ENCODE measurements at places on chromosomes 3 and 15.

DNA sequence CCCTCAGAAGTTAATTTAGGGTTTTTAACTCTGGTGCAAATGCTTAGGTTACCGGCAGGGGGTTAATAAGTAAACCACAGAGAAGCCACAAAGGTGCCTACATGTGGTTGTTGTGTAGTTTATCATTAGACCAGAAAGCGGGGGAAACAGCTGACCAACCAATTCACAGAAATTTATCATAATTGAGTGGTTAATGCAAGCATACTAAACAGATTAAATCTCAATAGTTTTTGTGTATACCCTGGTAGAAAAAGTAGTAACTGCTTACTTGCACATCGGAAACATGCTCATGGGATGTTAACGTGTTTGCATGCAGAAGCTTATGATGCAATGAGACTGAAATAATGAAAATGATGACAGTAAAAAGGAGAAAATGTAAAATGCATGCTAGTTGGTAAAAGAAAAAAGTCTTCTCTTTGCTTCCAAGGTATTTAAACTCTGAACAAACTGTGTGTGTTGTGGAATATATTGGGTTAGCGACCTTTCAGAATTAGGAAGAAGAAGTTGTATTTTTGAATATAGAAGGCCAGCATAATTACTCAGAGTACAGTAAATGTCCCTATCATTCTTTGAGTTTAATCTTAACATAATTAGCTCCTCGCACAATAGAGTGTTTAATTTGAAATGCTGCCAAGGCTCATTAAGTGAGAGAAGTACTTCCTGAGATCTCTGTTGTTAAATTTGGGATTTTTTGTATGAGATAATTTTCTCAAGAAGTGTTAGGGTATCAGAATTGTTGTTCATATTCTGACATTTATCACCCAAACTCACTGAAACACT lies 316.2 kb downstream of the PTPRG start:
- DNase-seq: no peak

- DNase-seq: no peak
Observed at GRCh38 chr3:39232859-39233258, 40.5 kb upstream of the XIRP1 start.

DNA sequence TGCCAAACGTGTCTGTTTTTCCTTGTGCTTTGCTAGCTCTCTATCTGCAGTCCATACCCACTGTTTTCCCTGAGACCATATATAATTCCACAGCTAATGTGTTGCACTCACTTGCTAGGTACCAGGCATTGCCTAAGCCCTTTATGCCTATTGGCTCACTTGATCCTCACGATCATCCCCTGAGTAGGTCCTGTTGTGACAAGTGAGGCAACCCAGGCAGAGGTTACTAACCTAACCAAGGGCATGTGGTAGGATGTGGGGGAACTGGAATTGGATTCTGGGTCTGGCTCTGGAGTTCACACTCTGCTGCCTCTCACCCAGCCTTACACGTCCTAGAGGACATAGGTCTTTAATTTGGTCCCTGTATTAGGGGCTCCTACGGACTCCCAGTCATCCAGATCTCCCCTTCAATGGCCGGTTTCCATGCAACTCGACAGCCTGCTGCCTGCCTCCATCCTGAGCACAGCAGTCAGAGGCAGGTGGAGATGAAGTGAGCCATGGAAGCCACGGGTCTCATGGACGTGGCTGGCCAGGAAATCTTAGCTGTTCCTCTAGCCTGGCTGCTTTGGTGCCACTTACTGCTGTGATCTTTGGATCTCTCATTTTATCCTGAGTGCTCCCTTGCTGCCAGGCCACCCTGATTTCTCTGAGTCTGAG lies 38.9 kb upstream of the MYZAP start:
- DNase-seq: no peak

- DNase-seq: no peak
Observed at GRCh38 chr3:40615110-40615915, 90.6 kb downstream of the ZNF621 start.

- DNase-seq: no peak
Observed at GRCh38 chr15:49904296-49904695, 214.7 kb downstream of the ATP8B4 start.

DNA sequence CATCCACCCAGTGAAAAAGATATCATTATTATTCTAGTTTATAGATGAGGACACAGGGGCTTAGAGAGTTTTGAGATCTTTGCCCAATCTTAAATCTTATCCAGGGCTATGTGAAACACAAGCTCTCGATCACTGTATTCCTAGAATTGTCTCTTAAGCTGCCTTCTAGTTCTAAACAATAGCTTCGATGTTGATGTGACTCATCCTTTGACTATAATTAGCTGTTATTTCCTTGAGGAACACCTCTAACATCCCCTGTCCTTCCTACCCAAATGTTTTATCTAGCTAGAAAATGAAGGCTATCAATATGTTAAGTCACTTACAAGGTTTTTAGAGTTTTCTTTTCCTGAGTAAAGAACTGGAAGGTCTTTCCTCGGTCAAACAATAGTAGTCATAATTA lies 83.1 kb upstream of the STAC start:
- DNase-seq: no peak

- no peak for DNase-seq
Observed at GRCh38 chr15:63338170-63338569, 43.5 kb downstream of the CA12 start.

DNA sequence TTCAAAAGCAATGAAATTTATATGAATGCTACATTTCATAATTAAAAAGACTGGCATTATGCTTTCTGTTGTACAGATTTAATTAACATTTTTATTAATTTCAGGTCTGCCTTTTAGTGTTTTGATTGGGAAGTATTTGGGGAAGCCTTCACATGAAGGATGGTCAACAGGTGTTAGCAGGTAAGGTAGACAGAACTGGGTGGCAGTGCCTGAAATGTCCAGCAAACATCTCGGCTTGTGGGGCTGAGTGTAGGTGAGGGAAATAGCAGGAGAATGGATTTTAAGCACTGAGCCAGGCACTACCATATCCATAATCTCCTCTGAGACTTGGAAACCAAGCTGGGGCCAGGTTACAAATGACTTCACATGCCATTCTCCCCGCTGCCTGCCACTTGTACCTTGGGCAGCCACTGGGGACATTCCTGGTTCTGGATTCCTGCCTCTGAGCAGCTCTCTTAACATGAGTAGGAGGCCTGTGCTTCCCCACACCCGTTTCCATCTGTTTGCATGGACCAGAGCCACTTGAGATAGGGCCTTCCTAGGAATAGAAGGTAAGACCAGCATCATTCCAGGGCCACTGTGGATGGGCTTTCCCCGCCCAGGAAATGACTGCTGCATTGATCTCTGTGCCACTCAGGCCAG lies 125.9 kb upstream of the HES1 start:
- no peak for DNase-seq

Data from stimulated activated CD8-positive, alpha-beta memory T cell treated with anti-CD3 and anti-CD28 coated beads, Interleukin-4, amount 100 ng/mL, for 24 hours (primary cell).